Natural killer cell (primary cell): ENCODE measurements at places on chromosomes 2 and 18.

- peak; percentile 28 for DNase-seq
Observed at GRCh38 chr18:78659748-78660147, 319.9 kb upstream of the SALL3 start.

GRCh38 chr18:31719363-31720006 is 35.1 kb upstream of the B4GALT6 start:
- DNase-seq: no peak

- no peak for DNase-seq
Observed at GRCh38 chr2:11932962-11933361, 186.5 kb downstream of the LPIN1 start.

DNA sequence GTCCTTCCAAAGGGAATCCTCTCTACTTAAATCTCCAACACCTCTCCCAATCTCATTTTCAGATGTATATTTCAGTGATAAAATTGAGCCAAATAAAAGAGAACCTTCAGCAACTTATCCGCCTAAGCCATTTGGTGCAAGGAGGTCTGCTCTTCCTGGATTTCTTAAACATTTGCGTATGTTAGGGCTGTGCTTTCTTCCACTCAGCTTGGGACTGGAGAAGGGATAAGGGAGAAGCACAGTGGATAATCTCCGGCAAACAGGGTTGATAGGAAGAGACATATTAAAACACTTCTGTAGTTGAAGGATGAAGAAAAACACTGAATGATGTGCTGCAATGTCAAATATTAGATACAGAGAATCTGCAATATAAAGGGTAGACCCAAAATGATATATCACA is 796.2 kb downstream of the KCNJ3 start:
- DNase-seq: no peak

DNA sequence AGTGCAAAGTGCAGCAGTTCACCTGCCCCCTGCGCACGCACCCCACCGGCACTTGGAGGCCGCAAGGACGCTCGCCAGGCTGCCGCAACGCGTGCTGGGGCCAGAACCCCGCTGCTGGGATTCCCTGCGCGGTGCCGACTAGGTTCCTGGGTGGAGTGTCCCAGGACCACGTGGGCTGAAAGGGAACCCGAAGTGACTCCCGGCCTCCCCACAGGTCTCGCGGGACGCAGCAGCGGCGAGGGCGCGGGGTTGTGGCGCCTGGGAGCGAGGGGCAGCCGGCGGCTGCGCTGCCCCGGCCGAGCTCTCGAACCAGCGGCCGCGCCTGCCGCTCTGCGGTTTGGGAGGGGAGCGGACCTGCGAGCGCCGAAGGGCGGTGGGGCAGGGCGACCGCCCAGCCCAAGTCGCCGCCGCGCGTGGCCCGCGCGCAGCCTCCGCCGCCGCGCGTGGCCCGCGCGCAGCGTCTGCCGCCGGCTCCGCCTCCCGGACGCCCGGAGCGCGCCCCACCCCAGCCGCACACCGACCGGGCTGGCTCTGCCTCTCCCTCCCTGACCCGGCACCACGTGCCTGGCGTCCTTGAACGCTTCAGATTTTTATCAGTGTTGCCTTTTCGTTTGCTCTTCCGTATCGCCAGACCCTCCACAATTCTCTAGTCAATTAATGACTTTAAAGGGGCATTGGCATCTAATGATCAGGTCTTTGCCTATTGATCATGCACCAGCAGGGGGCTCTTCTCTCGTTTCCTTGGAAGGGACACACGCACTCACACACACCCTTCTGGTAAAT is at the start of gene FTCDNL1:
FTCDNL1 (minus strand) TSS at position 475 of the 783 bp plus-strand sequence. CDS start 2,230 bp downstream, outside the sequence.
- DNase-seq: peak; percentile 76

DNA sequence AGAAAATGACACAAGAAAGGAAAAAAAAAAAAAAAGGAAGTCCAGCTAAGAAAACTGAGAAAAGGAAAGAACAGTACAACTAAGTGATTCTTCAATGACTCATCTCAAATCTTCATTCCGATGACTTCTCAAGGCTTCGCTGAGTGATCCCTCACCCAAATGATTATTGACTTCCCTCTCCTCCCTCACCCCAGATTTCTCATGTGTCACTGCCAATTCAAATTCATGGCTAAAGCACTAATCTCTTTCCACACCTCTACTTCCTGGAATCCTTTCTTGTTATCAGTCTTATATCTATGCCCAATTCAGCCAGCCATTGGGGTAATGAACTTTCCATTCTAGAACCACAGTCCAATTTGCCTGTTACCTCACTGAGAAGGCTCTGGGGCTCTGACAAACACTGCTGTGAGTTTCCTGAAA is 7.2 kb upstream of the ABCB11 start:
- DNase-seq: no peak

DNA sequence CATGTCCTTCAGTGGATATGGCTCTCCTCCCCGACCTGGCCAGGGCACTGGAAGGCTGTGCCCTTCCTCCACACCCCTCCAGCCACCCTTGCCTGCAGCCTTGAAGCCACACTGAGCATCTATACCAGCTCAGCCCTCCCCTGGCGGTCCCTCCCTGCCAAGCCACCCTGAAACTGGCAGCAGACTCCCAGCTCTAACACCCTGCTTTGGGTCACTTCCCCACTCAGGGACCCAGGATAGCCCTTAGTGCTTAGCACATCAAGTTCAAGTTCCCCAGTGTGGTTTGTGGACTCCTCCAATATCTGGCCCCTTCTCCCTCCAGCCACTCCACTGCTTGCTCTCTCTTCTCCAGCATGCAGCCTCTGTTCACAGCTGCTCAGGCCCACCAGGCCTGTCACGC is 89.4 kb downstream of the TNS1 start:
- DNase-seq: no peak

DNA sequence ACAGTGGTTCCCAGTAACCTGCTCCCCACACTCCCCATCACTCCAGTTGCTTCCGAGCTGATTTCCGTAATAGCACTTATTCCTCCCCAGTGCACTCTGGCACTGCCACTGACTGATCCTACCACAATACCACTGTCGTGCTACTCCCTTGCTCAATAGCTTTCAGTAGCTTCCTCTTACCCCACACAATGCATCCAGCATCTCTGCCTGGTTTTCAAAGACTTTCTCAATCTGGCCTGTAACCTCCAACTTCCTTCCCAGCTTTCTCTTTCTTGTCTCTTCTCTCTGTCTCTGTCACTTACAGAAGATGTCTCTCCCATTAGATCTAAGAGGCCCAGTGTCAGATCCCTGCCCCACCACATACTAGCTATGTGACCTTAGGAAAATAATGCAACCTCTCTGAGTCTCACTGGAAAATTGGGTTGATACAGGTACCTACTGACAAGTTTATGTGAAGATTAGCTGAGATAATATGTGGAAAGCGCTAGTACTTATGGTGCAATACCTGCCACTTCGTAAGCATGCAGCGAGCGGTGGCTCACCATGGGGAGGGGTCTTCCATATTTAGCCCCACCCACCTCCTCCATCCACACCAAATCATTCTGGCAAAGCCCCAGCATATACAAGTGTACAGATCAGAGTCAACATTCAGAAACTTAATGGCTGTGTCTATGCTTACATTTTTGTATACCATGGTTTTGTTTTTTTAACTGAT is 36.7 kb downstream of the SFXN5 start:
- DNase-seq: no peak

GRCh38 chr2:232376260-232376659 is 2.3 kb upstream of the ALPP start:
- DNase-seq: no peak

DNA sequence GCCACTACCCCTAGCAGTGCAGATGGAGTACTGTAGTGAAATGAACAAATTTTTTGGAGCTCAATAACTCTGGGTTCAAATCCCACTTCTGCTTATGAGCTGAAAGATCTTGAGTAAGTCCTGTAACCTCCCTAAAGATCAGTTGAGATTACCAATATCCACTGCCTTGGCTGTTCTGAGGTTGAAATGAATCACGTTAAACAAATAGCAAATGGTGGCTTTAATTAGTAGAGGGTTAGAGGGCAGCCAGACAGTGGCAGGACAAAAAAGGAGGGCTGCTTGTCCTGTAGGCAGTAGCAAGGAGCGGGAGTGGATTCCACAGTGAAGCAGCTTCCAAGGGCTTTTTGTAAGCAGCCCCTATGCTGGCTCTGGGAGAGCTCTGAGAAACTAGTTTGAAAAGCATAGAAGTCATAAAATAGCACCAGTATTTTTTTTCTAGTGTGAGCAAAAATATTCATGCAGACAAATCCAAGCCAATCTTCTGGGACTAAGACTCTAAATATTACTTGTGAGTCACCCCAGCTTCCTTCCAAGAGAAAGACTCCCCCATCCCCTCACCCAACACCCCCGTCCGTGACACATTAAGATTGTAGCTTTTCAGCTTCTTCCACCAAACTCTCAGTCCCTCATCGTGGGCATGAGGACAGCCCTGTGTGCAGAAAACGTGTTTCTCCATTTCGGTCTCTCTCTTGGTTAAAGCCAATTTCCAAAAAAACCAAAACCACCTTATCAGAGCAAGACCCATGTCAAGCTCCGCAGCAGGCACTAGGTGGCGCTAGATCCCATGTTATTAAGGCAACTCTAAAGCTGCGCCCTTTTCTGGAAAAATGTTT is 123.5 kb upstream of the LGALSL start:
- peak; percentile 65 for DNase-seq

DNA sequence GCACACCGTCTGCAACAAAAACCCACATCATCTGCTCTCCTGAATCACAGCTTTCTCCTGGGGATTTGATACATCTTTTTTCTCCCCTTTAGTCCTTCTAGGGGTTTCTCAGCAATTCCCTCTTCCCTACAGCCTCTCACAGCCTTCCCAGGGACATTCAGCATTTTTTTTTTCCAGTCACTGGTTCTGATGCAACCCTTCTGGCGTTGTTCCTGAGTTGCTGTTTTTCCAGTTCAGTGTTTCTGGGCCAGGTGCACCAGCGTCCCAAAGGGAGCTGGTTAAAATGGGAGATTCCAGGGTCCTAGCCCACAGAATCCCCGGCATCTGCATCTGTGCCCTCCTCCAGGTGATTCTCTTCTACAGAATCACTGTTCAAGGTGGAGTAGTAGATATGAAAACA is 36.1 kb downstream of the ADCY3 start:
- no peak for DNase-seq

GRCh38 chr18:2657788-2658458 is 2.4 kb downstream of the SMCHD1 start:
- DNase-seq: no peak

DNA sequence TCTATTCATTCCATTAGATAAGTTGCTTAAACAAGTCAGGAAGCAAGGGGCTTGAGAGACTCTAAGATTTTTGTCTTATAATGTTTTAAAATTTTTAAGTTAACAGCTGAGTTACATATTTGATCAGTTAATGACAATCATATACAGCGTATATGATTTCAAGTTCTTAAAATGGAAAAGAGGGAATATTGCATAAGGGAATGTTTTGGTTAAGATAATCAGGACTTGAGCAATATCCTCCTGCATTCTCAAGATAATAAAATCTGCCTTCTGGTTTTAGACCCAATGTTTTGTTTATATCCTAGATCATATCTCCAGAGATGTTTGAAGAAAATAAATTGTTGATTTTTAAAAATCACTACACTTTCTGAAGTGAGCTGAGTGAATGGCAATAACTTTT is 13.4 kb upstream of the DYNC1I2 start:
- no peak for DNase-seq

DNA sequence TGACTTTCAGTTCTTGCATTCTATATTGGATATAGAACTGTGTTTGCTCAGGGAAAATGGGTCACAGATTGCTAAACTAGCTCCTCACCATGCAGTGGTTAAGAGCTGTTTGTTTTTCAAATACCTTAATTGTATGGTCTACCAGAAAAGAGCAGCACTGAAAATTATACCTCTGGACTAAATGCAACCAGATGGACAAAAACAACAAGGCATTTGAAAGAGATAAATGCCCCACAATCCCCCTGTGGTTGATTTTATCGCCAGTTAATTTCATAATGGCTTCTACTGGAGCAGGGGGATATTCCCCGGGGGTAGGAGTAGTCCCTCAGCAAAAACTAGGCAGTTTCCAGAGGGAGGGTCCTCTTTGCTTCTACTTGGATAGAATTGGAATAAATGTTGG is 267.9 kb upstream of the TNP1 start:
- no peak for DNase-seq
